ENCODE measurements at places on chromosomes 16 and 17.

DNA sequence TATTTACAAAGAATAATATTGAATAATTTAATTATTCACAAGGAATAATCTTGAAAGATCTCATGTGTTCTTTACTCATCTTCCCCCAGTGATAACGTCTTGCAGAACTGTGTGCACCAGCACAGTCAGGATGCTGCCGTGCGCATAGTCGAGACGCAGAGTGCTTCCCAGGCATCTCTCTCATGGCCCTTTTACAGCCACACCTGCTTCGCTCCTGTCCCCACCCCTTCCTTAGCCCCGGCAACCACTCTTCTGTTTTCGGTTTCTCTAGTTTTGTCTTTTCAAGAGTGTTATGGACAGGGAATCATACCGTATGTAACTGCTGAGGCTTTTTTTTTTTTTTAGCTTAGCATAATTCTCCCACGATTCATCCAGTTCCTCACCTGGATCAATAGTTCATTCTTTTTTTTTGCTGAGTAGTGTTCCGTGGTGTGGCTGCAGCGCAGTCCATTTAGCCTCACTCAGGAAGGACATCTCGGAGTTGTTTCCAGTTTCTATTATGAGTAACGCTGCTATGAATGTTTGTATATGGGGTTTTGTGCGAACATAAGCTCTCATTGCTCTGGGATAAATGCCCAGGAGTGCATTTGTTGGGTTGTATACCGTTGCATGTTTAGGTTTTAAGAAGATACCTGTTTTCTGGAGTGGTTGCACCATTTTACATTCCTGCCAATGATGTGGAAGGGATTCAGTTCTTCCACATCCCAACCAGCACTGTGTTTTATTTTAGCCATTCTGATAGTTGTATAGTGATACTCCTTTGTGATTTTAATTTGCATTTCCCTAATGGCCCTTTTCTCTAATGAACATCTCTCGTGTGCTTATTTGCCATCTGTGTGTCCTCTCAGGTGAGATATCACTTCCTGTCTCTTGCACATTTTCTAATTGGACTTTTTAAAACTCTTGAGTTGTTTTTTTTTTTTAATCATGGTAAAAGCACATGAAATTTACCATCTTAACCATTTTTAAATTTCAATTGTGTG, 47.6 kb downstream of the SEC14L1 start:
- DNase-seq, result no peak

GRCh38 chr17:79291391-79291790, 216.8 kb downstream of the ENGASE start:
- DNase-seq, result no peak

GRCh38 chr17:50203086-50203485, 1.7 kb upstream of the COL1A1 start:
- no peak for DNase-seq

GRCh38 chr17:4232168-4232813, 31.5 kb downstream of the ANKFY1 start:
- DNase-seq, result peak; percentile 32
